ENCODE measurements at places on chromosomes 16 and 17. TPM values are rescaled to one million over a fixed set of nuclear protein-coding genes. Genes with fewer than 3 reads are reported as not detected.

SECTM1 gene
- total RNA-seq, result 3.6 TPM

CTRB1 gene
- total RNA-seq, result 2.1 TPM

CXCL16 gene
- 2.8 TPM for total RNA-seq

CDH8 gene
- 1.1 TPM for total RNA-seq

ABAT gene
- total RNA-seq, result 12.8 TPM

DHRS7C gene
- 32.5 TPM for total RNA-seq

ABCA5 gene
- total RNA-seq, result 18.5 TPM

KRT40 gene
- total RNA-seq, result not detected
